ENCODE measurements at places on chromosomes 5 and 9.

- DNase-seq, result peak; percentile 41
These were observed at the start of gene CXXC5 for GRCh38 chr5:139648205-139649081. Gene CXXC5, plus strand, starts transcription at chr5:139648349. Its CDS starts 32,175 bp downstream, at chr5:139680524.

DNA sequence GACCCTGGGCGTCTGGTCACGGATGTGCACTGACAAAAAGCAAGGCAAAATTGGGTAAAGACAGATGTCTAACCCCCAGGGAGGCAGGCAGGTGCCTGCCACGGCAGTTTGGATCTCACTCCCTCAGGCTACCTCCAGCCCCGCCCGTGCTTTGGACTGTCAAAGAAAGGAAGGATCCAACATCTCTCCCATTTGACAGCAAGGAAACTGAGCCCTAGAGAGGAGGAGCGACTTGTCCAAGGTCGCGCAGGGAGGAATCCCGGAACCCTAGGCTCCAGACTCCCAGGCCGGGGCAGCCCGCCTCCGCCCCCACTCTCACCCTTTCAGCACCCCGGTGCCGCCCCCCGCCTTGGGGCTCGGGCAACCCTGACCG is 376 bp downstream of the GOLGA1 start:
- DNase-seq, result peak; percentile 68

GRCh38 chr5:112371067-112371466 is 48.0 kb downstream of the EPB41L4A start:
- no peak for DNase-seq

- no peak for DNase-seq
These were observed 179.1 kb upstream of the SLC24A2 start for GRCh38 chr9:19967888-19968459.

GRCh38 chr9:127182901-127183746 is 60.7 kb upstream of the ANGPTL2 start:
- no peak for DNase-seq

All from NCI-H774 (cell line).